ENCODE measurements at places on chromosomes 12 and 14. TPM values are rescaled to one million over a fixed set of nuclear protein-coding genes. Genes with fewer than 3 reads are reported as not detected.

The RBM25 gene
- total RNA-seq, result 40.0 TPM

The PRR13 gene
- 66.5 TPM for total RNA-seq

The ERP29 gene
- total RNA-seq, result 62.6 TPM

The CLEC2A gene
- total RNA-seq, result not detected

The LRTM2 gene
- total RNA-seq, result not detected

The KRT86 gene
- not detected for total RNA-seq

The EGLN3 gene
- total RNA-seq, result 71.0 TPM

The DIO3 gene
- not detected for total RNA-seq

The HSPA2 gene
- total RNA-seq, result 20.3 TPM

The TUBA1C gene
- 33.0 TPM for total RNA-seq

The TMEM132D gene
- not detected for total RNA-seq

The SLC6A13 gene
- 2.6 TPM for total RNA-seq

The GNB3 gene
- 2.9 TPM for total RNA-seq

The PLCZ1 gene
- total RNA-seq, result not detected

DNA sequence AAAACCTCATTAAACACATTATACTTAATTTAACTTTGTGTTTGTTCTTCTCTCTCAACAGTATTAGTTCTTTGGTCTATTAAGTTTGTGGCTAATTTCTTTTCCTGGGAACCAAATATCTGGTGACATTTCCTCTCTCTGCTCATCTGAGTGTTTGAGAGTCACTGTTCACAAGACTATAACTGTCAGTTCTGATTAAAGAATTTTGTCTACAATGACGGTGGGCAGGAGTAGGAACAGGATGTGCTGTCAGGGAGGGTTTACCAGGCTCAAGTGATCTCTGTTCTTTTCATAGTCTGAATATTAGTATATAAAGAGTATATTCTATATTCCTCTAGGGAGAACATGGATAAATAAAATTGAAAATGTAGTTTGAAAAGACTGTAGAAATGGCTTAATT, 92.9 kb downstream of the ALG10B start:
- DNase-seq, result no peak

- DNase-seq, result no peak
Measured at GRCh38 chr14:101507836-101508150, 53.5 kb upstream of the DIO3 start.

- no peak for DNase-seq
Measured at GRCh38 chr12:124829008-124829707, 34.5 kb downstream of the SCARB1 start.

GRCh38 chr12:25311506-25311905, 60.8 kb upstream of the KRAS start:
- no peak for DNase-seq

GRCh38 chr12:20631711-20632110, 63.4 kb upstream of the SLCO1C1 start:
- no peak for DNase-seq

GRCh38 chr12:106179086-106179485, 40.3 kb upstream of the NUAK1 start:
- no peak for DNase-seq

GRCh38 chr12:49662998-49663843, 39.9 kb downstream of the PRPF40B start:
- peak; percentile 71 for DNase-seq

- no peak for DNase-seq
Measured at GRCh38 chr14:56633544-56633943, 53.9 kb downstream of the TMEM260 start.

DNA sequence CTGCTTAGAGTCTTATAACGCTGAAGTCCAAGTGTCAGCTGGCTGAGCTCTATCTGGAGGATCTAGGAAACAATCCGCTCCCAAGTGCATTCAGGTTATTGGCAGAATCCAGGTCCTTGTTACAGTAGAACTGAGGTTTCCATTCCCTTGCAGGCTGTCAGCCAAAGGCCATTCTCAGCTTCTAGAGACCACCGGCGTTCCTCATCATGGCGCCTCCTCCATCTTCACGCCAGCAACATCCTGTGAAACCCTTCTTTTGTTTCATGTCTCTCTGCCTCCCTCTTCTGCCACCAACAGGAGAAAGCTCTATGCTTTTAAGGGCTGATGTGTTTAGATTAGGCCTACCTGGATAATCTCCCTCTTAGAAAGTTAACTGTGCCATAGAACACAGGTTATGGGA, 133.0 kb upstream of the RASSF8 start:
- DNase-seq, result no peak

DNA sequence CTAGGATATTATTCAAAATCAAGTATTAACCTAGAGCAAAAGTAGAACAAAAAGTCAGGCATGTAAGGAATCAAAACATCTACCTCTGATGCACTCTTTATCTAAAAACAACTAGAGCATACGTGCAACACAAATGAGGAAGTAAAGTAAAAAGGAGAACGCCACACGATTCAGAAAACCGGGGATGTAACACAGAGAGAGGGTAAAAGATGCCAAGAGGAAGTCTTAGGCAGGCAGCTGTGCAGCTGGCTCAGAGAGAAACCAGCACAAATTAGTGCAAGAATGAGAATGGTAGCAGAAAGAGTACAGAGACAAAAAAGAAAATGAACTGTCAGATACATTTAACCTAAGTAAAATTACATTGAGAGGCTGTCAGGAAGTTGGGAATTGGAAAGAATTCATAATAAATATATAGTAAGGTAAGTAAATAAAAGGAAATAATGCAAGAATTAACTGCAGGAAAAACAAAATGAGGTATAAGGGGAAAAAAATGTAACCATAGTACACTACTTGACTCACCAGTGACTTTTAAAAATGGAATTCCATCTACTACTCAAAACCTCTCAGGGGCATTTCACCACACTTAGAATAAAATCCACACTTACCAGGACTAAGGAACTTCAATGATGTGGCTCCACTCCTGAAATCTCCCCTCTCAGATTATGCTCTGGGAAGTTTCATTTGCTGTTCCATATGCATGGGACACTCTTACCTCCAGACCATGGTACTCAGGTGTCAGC, 17.1 kb downstream of the BCAT1 start:
- DNase-seq, result no peak

- no peak for DNase-seq
Measured at GRCh38 chr12:131230340-131231031, 276.8 kb downstream of the ADGRD1 start.

DNA sequence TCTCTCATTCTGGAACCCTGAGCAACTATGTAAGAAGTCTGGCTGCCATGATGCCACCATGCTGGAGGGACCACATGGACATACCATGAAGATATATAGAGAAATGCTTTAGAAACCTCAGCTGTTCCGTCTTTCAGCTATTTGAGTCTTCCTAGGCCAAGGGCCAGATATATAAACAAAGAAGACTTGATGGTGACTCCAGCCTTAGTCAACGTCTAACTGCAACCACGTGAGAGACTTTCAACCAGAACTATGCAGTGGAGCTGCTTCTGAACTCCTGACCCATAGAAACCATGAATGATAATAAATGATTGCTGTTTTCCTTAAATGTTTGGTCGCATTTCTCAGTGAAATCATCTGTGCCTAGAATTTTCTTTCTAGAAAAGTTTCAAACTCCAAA, 20.0 kb upstream of the KITLG start:
- no peak for DNase-seq

- DNase-seq, result no peak
Measured at GRCh38 chr14:23078692-23079116, 16.2 kb downstream of the ACIN1 start.

DNA sequence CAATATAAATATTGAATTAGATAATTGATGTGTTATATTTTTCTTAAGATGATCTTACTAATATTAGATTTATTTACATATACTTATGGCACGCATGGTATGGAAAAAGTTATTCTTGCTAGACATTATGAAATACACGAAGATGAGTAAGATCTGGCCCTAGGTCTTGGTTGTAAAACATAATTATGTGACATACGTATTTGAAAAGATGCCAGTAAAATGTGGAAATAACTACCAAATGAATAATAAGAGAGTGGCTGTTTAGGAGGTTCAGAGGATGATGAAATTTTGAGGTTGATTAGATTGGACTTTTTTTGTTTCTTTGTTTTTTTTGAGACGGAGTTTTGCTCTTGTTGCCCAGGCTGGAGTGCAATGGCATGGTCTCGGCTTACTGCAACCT, 41.3 kb downstream of the FANCM start:
- no peak for DNase-seq

DNA sequence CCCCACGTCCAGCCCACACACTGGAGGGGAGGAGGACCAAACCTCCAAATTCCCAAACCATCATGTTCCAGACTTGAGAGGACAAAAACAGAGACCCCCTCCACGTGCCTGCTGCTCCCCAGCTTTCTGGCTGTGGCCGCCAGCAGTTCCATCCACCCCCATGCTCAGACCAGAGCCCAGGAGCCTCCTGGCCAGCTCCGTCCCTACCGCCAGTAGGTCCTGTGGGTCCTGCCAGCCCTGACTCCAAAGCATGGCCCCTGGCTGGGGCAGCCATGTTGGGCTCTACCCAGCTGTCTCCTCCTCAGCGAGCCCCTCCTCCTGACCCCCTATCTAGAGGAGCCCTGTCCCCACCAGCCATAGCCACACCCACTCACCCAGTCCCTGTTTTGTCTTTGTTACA, 227.3 kb upstream of the RTL1 start:
- no peak for DNase-seq

DNA sequence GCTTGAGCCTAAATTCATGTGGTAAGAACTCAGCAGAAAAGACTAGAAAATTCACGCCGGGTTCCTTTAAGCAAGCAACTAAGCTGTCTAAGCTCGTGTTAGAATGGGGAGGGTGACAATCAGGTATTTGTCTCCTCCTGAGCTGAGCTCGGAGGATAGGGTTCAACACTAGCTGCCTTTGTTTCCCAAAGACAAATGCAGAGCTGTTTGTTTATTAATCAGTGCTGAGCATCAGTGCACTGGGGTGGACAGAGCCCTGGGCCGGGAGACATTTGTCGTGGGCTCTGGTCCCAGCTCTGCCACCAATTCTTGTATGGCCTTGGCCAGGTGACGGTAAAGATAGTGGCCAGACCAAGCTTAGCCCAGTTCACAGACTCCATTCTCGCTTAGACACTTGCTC, 43.7 kb downstream of the DEGS2 start:
- DNase-seq, result no peak

DNA sequence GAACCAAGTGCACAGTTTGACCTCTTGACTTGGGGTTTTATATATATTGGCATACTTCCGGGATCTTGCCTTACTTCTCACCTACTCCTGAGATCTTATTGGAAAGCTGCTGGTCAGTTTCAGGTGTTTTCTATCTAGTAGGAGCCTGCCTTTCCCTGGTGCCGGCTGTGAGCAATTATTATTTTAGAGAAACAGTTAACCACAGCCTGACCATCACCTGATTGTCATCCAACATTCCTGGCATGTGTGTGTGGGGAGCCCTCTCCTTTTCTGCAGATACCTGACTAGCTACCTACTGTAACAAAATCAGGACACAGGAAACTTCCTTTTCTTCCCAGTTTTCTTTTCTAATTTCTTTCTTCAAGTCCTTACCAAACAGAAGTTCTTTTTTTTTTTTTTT, 220.4 kb downstream of the ATP23 start:
- no peak for DNase-seq

DNA sequence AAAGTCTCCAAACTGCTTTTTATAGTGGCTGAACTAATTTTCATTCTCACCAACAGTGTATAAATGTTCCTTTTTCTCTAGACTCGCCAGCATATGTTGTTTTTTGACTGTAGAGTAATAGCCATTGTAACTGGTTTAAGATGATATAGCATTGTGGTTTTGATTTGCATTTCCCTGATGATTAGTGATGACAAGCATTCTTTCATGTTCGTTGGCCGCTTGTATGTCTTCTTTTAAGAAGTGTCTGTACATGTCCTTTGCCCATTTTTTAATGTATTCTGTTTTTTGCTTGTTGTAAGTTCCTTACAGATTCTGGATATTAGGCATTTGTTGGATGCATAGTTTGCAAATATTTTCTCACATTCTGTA, 404.9 kb downstream of the FLRT2 start:
- no peak for DNase-seq

GRCh38 chr12:66725031-66725430, 46.2 kb upstream of the GRIP1 start:
- no peak for DNase-seq

DNA sequence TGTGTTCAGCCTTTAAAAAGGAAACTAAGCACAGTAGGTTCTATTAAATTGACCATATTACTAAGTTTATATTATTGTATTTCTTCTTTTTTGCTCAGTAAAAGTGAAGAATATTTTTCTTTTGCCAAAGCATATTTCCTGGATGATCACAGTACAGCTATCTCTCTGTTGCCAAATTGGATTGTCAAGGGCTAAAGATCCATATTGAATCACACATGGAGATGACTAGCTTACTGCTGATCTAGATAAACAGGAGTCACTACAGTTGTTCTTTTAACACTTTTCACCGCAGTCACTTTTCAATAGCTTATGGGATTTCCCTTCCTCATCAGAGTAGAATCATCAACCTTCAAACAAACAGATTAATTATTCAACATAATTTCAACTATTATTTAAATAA, 78.6 kb downstream of the LRRC9 start:
- DNase-seq, result no peak

DNA sequence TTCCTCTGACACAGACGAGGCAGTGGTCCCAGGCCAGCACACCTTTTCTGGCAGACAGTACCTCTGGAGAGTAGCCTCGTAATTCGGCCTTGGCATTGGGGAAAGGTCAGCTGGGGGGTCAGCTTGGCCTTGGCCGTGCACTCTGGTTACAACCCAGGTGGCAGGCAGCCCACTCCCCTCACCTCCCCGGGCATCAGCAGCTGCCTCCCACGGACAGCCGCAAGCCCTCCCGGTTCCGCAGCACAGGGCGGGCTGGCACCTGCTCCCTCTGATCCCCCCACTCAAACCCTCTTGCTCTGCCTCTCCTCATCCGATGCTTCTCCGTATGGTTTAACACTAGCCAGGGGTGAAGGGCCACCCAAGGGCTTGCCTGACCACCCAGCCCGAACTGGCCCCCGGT, 50.6 kb downstream of the TEAD4 start:
- DNase-seq, result no peak

- DNase-seq, result no peak
Measured at GRCh38 chr14:99809859-99810558, 16.8 kb downstream of the EML1 start.

DNA sequence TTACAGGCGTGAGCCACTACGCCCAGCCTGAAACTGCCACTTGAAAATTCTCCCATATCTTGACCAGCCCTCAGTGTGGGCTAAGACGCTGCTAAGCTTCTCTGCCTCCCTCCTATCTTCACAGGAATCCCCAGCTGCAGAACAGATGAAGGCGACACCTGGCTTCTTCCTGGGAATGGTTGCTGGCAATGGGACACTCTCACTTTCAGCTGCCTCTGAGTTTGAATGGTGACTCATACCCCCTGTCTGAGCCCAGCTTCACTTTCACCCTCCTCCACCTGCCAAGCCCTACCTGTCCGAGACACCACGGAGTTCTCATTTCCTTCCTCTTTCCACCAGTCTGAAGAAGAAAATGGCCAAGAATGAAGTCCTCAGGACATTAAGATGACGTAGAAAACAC, 18.3 kb upstream of the VASH1 start:
- DNase-seq, result no peak
